ENCODE measurements at places on chromosomes 6 and 20.

GRCh38 chr6:18388271-18388670 lies 1.1 kb downstream of the RNF144B start:
- no peak for DNase-seq

GRCh38 chr6:167350731-167351655 lies 26.1 kb downstream of the TTLL2 start:
- DNase-seq = peak; percentile 65

DNA sequence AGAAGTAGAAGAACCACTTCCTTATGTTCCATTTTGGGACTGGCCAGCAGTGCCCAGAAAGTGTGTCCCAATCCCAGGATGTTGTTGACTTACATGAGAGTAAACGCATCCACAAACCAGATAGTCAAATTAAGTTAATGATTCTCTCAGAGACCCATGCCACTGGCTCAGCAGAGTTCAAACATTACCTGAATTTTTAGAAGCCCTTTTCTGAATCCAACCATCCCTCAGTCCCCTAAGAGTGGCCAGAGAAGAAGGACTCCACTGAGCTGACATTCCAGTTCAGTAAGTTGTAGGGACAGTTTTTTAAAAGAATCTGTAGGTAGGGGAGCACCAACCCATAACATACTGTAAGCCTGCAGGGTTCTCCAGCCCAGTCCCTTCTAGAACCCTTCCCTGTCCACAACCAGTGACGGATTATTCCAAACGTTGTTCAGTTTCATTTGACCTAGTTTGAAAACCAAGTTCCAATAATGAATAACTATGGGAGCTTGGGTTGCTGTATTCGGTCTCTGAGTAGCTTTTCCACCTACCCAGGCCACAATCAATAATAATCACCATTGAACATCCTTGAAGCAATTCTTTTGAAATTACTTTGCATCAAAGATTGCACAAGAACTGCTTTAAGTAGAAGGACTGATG lies 153.0 kb downstream of the LPA start:
- no peak for DNase-seq

DNA sequence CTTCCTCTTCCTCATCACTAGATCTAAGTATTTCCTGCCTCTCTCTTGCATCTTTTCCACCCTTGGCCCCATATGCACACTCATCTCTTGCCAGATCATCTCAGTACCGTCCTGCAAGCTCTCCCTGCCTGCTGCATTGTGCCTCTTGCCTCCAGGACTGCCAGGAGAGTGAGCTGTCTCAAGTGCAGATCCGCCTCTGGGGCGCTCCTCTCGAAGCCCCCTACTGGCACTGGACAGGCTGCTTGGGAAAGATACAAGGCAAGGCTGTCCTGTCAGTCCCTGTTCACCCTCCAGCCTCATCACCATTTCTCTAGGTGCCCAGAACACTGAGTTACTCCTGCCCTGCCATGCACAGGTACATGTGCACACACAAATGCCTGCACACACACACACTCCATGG lies 10.2 kb downstream of the SYNDIG1 start:
- DNase-seq = no peak

DNA sequence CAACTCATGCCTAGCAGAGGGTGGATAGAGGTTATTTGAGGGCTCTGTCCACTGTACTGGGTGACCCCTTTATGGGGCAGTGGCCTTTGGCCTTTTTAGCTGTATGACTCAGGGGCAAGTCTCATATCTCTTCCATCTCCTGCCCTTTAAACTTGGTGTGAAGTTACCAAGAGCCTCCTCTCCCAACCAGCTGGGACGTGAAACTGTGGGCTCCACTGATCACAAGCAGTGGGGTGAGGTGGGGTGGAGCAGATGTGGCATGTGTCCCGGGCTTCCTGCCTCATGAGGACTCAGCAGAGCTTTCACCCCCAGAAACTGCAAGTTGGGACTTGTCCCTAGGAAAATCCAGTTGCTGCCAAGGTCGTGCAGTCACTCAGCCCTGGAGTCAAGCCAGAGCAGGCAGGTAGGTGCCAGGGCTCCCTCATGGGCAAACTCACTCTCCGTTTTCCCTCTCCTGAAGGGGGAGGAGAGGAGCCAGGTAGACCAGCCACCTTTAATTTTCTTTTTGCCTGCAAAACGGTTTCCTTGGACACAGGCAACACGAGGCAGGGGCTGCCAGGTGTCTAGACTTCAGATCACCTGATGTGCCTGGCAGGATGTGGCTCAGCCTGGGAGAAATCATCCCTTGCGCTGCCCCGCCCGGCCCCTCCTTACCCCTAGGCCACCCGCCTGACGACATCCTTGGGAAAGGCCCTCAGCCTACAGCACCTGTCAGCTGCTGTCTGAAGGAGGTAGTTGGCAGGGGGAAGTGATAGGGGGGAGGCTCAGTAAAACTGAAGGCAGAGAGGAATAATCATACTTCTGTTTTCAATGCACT lies 4.0 kb downstream of the CDKN1A start:
- DNase-seq = peak; percentile 57

DNA sequence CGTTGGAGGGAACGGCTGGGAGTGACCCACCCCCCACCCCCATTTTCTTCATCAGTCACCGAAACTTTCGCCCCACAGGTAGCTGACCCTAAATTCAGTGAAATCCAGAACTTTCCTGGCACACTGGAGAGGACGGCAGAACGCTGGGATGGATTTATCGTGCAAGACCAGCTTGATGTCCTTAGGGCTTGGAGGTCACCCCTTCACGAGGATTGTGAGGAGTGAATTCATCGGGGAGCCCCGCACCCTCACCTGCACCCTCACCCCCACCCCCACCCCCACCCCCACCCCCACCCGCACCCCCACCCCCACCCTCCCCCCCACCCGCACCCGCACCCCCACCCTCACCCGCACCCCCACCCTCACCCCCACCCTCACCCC lies 13.3 kb upstream of the TCFL5 start:
- no peak for DNase-seq

DNA sequence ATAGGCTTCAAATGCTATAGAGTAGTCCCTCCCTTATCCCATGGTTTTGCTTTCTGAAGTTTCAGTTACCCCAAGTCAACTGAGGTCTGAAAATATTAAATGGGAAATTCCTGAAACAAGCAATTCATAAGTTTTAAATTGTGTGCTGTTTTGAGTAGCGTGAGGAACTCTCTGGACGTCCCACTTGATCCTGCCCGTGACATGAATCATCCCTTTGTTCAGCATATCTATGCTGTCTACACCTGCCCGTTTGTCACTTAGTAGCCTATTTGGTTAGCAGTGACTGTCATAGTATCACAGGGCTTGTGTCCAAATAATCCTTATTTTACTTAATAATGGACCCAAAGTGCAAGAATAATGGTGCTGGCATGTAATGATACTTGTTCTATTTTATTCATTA lies 5.0 kb downstream of the PCMT1 start:
- no peak for DNase-seq

DNA sequence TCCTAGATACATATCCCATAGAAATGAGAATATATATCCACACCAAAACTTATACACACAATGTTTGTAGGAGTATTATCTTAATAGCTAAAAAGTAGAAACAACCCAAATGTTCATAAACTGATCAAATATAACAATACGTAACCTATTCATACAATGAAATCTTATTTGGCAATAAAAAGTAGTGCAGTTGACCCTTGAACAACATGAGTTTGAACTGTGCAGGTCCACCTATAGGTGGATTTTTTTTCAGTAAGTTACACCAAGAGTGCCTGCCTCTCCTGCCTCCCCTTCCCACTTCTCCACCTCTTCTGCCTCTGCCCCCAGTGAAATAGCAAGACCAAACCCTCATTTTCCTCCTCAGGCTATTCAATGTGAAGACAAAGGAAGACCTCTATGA lies 95.2 kb downstream of the AHI1 start:
- no peak for DNase-seq

DNA sequence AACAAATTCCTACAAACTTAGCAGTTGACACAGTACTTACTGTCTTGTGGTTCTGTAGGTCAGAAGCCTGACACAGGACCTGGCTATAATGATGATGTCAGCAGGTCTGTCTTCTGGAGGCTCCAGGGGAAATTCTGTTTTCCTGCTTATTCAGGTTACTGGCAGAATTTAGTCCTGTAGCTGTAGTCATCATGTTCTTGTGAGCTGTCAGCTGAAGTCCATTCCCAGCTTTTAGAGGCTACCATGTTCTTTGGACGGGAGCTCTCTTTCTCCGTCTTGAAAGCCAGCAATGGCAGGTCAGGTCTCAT lies 99.2 kb downstream of the HIVEP1 start:
- DNase-seq = no peak
